ENCODE measurements at places on chromosomes 5 and 9.

DNA sequence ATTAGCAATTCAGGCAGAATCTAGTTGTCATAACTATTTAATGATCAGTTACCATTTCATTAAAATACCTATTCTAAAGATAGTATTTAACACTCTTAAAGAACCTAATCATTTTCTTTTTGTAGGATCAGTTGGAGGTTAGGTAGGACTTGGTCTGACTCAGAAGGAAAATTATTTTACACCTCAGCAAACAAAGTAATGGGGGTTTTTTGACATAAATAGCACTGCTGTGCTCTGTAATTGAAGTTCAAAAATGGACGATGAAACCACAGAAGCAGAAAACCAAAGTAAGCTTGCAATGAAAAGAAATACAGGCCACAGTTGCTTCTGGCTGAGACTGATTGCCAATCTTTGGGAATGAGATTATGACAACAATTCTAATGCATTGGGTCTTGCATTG is 187.0 kb upstream of the TRPM3 start:
- no peak for DNase-seq

DNA sequence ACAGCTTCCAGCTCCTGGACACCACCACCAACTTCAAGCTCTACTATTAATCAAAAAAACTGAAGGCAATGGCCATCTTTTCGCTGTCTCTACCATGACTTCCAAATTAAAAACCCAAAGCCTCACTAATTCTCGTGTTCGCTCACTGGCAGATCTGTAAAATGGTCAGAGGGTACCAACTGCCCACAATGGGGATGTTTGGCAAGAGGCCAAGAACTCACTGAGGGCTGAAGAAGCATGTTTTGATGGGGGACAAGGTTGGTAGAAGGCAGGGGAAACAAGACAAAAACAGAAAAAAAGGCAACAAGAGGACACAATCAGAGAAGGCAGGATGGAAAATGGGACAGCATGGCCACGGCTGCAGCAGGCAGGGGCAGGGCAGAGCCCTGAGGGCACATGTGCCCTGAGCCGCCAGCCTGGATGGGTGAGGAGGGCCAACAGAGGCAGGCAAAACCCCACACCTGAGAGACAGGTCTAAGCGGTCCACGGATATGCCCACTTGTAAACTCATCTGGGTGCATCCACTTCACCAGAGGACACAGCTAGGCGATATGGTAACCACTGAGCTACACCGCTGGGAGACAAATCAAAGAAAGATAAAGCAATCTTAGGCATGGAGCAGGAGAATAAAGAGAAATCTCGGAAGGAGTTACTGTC is 50.3 kb downstream of the PFDN1 start:
- DNase-seq: no peak

- DNase-seq: no peak
These were observed 218.1 kb downstream of the AUH start for GRCh38 chr9:91143642-91144041.

GRCh38 chr5:90421136-90421535 is 11.6 kb upstream of the CETN3 start:
- no peak for DNase-seq

GRCh38 chr9:94687451-94687850 is 39.0 kb upstream of the AOPEP start:
- DNase-seq: no peak

DNA sequence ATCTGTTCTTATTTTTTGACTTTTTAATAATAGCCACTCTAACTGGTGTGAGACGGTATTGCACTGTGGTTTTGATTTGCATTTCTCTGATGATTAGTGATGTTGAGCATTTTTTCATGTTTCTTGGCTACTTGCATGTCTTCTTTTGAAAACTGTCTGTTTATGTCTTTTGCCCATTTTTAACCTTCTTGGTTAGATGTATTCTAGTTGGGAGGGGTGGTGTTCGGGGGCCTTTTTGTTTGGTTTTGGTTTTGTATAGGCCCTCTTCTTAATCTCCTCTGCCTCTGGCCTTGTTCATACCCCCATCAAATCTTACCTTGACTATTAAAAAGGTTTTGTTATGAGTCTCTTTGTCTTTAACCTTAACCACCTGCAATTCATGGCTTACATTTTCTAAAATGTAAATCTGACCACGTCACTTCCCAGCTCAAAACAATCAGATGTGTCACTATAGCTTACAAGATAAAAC is 107.8 kb upstream of the NR4A3 start:
- no peak for DNase-seq

DNA sequence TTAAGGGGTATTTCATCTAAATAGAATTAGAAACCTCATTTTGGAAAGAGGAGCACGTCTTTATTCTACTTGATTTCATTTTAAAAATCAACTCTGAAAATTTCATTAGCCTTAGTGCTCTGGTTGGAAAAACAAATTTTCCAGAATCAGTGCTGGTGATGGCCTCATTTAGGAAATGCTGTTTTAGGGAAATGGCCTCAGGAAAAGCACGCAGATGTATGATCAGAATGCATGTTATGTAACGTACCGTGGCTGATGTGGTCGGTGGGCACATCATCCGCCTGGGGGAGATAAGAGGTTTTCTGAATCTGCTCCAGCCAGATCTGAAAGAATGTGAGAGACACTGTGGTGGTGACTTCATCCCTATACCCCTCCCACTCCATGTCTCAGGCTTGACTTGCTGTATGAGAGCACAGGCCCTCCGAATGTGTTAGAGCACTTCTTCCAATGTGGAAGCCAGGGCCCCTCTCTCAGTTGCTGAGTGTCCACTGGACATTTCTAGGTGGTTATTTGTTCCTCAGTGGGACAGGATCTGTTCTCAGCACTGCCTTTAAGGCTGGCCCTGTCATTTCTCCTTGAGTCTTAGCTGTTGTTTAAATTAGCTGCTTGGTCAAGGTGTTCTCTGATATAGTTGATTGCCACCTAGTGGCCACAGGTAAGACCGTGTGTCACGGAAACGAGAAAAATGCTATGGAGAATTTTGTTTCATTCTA is 96.5 kb downstream of the ARHGAP26 start:
- DNase-seq: peak; percentile 19

DNA sequence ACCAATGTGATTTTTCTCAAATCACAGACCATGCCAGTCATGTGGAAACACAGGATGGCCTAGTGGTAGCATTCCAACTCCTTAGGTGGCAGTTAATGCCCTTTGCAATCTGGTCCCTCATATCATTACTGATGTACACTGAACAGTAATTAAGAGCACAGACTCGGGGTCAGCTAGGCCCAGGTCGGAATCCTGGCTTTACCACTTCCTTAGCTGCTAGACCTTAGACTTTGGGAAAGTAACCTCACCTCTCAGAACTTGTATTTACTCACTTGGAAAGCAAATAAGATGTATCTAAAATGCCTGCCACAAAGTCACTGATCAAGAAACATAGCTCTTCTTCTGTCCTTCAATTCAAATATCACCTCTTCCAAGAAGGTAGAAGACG is 112.8 kb downstream of the MAPKAP1 start:
- no peak for DNase-seq

DNA sequence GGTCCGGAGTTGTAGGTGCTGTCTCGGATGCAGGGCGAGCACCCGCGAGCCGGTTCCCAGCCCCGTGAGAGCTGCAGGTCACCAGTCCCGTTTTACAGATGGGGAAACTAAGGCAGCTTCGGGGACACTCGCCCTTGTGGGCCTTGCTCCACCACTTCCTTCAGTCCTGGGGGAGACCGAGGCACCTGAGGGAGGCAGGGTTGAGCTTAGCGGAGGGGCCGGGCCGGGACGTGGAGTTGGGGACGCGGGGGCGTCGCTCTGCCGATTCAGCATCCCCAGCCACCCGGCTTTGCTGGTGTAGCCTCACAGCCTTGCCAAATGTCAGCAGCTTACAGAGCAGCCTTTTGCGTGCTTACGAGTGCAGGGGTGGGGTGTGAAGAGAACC is 530 bp downstream of the BBLN start:
- DNase-seq: no peak

GRCh38 chr5:132774406-132774805 is 2.6 kb downstream of the SEPTIN8 start:
- no peak for DNase-seq

DNA sequence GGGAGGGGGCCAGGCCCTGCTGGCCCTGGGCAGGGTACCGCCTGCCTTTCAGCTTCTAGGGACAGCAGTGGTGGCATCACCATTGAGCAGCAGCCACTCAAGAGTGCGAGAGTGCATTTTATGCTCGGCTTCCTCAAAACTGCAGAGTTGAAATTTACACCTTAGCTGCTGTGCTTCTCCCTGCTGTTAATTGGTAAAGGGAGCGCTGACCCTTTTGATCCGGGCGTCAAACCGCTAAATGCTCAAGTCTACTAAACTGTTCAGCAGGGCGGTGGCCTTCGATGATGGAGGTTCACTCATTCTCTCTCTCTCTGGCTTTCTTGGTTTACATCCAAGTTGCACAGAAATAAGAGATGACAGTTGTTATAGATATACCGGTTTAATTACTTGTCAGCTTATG is 368.6 kb upstream of the IRX2 start:
- DNase-seq: no peak

DNA sequence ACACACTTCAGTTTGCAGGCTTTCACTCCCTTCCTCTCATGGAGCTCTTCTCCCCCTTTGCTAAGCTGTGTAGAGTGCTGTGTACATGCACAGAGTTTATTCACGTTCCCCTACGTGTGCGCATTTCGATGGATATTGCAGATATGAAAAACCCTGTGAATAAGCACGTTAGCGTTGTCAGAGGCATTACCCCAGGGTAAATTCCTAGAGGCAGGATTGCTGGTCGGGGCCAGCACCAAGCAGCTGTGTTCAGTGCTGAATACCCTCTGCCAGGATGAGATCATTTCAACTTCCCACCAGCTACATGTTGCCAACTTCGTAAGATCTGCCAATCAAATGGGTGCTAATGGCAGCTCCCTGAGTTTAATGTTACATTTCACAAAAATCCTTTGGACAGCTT is 172.3 kb upstream of the PPP1R26 start:
- no peak for DNase-seq

DNA sequence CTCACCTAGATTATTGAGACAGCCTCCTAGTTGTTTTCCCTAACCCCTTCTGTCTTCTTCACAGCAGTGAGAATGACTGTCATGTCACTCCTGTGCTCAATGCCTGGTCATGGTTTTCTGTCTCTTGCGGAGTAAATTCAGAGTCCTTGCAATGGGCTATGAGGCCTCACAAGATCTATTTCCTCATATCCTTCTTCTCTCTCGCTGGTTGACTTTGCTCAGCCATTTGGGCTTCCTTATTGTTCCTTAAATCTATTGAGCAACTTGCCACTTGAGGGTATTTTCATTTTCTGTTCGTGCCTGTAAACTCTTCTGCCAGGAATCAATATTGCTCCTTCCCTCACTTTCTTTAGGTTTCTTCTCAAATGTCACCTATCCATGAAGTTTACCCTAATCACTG is 9.0 kb downstream of the PPP3R2 start:
- no peak for DNase-seq

- DNase-seq: no peak
These were observed 43.4 kb downstream of the NADK2 start for GRCh38 chr5:36198281-36198680.

- DNase-seq: no peak
These were observed 92.8 kb upstream of the EPB41L4A start for GRCh38 chr5:112511920-112512319.

DNA sequence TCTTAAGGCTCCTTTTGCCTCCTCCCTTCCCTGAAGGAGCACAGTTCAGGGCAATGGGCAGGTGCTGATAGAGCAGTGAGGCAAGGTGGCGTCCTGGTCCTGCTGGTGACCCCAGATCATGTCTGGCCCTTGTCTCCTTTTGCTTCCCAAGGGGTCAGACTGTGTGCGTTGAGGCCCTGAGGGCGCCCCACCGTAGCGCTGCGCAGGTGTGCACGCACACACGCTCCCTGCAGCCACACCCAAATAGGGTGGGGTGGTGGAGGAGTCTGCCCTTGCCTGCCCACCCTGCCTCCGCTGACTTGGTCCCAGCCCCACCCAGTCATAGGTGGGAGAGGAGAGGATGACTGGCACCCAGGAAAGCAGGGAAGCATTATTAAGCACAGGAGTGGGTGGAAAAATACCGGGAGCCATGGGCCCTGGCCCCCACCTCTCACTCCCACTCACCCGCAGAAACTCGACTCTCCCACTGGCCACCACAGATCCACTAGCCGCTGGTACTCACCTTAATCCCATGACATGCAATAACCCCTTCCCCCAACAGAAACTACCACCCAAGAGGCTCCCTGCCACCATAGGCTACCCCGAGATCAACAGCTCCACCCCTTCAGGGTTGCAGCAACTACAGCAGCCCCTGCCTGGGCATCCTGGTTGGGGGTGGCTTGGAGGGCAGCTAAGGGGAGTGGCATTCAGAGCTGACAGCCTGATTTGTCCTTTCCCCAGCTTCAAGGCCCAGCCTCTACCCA is 16.7 kb downstream of the PDLIM4 start:
- no peak for DNase-seq

DNA sequence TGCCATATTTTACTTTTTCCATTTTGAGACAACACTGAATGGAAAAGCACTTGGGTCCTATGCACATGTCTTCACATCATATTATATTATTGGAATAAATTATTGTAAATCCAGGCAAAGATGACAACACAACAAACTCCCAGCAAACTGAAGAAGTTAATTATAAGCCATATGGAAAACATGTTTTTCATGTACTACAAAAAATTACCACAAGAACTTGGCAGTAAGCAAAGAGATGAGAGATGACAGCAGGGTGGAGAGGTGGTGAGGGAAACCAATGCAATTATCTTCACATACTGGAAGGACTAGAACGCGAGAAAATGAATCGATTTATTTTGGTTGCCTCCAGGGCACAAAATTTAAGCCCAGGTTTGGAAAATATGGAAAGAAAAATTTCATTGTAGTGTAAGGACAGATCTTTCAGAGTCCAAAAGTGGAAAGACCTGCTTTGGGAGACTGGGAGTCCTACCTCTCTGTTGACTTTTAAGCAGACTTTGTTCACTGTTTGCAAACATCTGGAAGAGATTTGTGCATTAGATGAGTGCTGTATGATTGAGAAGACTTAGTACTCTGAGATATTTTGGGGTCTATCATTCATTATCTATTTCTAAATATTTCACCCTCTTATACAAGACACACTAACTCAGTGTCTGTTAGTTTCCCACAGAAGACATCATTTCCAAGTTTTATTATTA is 138.0 kb downstream of the TMEM232 start:
- no peak for DNase-seq

DNA sequence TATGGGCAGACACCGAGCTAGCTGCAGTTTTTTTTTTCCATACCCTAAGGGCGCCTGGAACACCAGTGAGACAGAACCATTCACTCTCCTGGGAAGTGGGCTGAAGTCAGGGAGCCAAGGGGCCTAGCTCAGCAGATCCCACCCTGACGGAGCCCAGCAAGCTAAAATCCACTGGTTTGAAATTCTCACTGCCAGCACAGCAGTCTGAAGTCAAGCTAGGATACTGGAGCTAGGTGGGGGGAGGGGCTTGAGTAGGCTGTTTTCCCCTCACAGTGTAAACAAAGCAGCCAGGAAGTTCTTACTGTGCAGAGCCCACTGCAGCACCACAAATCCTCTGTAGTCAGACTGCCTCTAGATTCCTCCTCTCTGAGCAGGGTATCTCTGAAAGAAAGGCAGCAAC is 151.7 kb upstream of the HCN1 start:
- no peak for DNase-seq

- DNase-seq: no peak
These were observed 3.2 kb upstream of the TNC start for GRCh38 chr9:115121181-115121580.
